Daoy (cell line): ENCODE measurements at places on chromosomes 16 and 17. TPM values are rescaled to one million over a fixed set of nuclear protein-coding genes. Genes with fewer than 3 reads are reported as not detected.

The DCTPP1 gene
- total RNA-seq, result 27.3 and 30.3 TPM in 2 replicates

- DNase-seq, result no peak
These were observed 38.3 kb downstream of the REXO5 start for GRCh38 chr16:20844588-20844987.

GRCh38 chr17:3400055-3400454, 1.8 kb upstream of the OR1E1 start:
- no peak for DNase-seq

DNA sequence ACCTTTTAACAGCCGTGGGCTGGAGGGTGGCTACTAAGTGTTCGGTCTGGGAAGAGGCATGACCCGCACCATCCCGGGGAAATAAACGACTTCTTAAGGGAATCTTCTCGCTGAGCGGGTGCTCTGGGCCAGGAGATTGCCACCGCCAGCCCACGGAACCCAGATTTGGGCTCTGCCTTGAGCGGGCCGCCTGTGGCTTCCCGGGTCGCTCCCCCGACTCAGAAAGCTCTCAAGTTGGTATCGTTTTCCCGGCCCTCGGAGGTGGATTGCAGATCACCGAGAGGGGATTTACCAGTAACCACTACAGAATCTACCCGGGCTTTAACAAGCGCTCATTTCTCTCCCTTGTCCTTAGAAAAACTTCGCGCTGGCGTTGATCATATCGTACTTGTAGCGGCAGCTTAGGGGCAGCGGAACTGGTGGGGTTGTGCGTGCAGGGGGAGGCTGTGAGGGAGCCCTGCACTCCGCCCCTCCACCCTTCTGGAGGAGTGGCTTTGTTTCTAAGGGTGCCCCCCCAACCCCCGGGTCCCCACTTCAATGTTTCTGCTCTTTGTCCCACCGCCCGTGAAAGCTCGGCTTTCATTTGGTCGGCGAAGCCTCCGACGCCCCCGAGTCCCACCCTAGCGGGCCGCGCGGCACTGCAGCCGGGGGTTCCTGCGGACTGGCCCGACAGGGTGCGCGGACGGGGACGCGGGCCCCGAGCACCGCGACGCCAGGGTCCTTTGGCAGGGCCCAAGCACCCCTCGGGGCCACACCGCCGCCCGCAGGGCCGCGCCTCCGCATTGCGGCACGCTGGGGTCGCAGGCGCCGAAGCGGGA, 3.6 kb upstream of the CBX4 start:
- peak; percentile 51 for DNase-seq

The CRHR1 gene
- total RNA-seq, result 0.63 TPM in 1 of 2 replicates, not detected in the other
